ENCODE measurements at places on chromosomes 12 and 14.

DNA sequence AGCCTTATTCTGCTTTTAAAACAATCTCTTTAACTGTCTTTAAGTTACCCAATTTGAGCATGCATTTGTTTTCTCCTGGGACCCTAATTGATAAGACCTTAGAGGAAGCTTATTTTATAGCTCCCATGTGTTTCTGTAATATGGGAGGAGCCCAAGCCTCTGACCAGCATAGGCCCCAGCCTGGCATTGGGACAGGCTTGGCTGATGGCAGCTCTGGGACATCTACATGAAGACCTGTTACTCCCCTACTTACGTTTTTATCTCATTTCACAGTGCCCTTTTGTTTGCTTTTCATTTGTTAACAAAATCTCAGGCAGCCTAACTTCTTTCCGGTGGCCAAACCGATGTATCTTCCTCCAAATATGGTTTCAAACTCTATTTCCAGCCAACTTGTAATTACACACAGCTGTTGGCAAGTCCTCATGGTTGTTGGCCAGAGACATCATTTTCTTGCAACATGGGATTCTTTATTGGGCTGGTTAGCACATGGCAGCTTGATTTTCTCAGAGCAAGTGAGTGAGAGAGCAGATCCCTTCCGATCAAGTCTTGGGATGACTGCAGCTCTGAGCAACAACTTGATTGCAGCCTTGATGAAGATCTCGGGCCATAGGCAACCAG is 1117.5 kb downstream of the AACS start:
- DNase-seq: no peak

- DNase-seq: no peak
Observed at GRCh38 chr14:63717702-63718101, 10.2 kb downstream of the SGPP1 start.

- DNase-seq: no peak
Observed at GRCh38 chr14:23086565-23086964, 8.4 kb downstream of the ACIN1 start.

DNA sequence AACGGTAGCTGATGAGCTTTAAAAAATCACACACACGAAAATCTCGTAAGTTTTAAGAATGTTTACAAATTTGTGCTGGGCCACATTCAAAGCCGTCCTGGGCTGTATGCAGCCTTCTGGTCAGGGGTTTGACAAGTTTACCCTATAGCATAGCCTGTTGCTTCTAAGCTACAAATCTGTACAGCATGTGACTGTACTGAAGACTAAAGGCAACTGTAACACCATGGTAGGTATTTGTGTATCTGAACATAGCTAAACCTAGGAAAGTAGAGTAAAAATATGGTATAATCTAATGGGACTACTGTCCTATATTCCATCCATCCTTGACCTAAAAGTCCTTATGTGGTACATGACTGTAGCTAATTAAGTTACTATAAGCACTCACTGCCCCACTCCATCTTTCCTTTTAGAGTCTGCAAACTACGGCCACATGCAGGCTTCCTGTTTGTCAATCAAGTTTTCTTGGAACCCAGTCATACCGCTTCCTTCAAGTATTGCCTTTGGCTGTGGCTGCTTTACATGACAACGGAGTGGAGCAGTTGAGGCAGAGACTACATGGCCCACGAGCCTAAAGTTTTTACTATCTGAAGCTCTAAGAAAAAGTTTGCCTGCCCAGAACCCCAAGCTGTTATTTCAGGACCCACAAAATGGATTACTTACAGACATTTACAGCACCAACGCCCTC is 18.5 kb downstream of the KRT7 start:
- no peak for DNase-seq

- no peak for DNase-seq
Observed at GRCh38 chr12:65313719-65314317, 35.3 kb downstream of the MSRB3 start.

GRCh38 chr14:101289230-101289690 is 272.0 kb upstream of the DIO3 start:
- no peak for DNase-seq

DNA sequence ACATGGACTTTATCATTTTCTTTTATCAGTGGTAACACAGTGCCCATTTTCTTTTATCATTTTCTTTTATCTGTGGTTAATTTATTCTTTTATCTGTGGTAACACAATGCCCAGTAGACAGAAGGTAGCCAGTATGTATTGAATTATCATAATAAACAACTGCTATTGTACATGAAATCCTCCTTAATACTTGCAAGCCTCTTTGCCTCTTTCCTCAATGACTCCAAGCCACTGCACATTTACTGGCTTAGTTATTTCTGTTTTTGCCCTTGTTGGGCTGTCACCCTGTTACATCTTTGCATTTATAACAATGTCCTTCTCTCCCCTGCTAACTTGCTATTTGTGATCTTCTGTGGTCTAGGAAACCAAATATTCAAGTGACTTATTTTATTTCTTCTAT is 345.0 kb downstream of the ATP23 start:
- no peak for DNase-seq

GRCh38 chr12:69484428-69484827 is 14.2 kb downstream of the FRS2 start:
- no peak for DNase-seq

DNA sequence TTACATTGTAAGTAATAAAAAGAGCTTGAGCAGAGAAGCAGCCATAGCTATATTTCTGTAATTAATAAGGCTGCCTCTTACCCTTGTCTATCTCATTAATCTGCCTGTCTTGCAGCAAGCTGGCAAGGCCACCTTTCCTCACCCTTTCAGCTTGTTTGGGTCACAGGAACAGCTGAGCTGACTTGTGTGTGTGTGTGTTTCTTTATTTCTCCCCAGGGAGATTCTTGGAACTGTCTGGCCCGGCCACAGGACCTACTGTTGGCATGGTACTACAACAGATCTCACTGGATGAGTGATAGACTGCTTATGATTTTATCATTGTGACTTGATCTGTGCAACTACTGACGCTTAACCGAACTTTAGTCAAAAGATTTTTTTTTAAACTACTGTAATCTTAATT is 213.7 kb downstream of the SLC2A13 start:
- DNase-seq: no peak

- DNase-seq: no peak
Observed at GRCh38 chr12:77644915-77645605, 185.6 kb upstream of the NAV3 start.

GRCh38 chr12:40226705-40227104 is 1.9 kb downstream of the LRRK2 start:
- no peak for DNase-seq

GRCh38 chr14:99156814-99157213 is 115.2 kb downstream of the BCL11B start:
- DNase-seq: no peak

- no peak for DNase-seq
Observed at GRCh38 chr12:23684121-23684520, 265.3 kb downstream of the SOX5 start.

DNA sequence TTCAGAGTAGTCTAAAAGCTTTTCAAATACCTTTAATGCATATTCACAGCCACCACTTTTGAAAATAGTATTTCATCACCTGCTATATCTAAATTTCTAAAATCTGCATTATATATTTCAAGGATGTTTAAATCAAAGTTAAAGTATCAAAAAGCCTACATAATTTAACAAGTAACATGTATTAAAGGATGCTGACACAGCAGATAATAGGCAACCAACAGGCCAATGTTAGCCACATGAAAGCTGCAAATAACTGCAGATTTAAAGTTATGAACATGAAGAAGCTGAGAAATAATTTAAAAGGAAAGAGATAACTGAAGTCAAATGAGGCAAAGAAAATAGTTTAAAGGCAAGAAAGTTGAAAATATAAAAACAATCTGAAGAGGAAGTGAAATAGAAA is 39.8 kb upstream of the NELL2 start:
- DNase-seq: no peak

DNA sequence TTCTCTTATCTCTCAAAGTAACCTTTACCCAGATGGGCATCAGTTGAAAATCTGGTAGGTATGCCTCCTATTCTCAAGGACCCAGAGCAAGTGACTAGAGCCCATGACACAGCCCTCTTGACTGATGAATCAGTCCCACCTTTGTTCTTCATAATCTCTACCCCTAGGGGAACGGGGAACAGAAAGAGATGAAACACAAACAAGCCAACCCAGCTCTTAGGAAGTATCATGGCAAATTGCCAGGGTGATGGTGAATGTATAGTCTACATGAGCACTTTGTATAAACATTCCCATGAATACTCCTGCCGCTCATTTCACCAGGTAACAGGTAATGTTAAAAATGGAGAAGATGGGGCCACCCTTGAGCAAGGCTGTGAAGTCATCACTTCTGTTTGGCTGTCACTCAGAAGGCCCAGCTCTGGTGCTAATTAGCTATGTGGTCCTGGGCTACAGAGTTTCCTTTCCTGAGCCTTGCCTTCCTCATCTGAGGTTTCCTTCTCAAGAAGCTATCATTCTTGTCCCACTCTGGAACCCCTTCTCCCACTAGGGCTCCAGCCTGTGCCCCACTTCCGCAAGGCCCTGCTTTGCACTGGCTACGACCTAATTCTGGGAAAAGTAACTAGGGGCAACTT is 161.7 kb downstream of the ANO2 start:
- DNase-seq: no peak

DNA sequence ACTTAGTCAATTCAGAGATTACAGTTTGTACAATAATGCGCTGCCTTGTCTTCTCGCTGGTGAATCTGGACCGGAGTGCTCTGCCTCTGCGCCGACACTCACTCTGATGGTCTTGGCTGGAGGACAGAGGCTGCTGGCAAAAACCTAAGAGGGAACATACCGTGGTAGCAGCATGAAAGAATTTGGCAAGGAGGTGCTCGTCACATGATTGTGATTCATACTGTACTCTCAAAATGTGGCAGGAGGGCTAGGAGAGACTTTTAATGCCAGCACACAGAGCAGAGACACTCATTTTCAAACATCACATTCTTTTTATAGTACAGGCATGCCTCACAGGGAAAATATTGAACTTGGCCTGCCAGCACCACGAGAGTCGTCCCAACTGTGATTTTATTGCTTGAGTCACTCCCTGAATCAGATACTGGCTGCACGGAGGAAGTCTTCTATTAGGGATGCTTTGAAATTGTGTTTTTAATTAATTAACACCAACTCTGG is 67.8 kb downstream of the HMGA2 start:
- no peak for DNase-seq

DNA sequence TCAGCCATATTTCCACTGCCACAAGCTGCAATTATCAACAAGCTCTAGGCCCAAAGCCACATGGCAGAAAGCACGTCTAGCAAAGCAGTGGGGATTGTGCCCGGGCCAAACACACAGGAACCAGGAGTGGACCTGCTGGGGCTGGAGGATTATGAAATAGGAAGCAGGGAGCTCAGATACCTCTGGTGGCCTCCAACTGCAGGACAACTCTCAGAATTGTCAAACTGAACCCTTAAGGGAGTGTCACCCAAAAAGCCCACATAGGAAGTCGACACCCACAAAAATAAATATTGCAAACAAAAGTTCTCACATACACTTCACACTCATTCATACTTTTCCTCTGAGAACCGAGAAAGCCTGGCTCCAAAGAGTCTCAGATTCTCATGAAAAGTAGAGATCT is 26.1 kb downstream of the KCTD10 start:
- DNase-seq: no peak

- no peak for DNase-seq
Observed at GRCh38 chr12:107415071-107415470, 270.5 kb upstream of the PWP1 start.

- no peak for DNase-seq
Observed at GRCh38 chr12:124028555-124028925, 55.5 kb downstream of the ZNF664 start.

DNA sequence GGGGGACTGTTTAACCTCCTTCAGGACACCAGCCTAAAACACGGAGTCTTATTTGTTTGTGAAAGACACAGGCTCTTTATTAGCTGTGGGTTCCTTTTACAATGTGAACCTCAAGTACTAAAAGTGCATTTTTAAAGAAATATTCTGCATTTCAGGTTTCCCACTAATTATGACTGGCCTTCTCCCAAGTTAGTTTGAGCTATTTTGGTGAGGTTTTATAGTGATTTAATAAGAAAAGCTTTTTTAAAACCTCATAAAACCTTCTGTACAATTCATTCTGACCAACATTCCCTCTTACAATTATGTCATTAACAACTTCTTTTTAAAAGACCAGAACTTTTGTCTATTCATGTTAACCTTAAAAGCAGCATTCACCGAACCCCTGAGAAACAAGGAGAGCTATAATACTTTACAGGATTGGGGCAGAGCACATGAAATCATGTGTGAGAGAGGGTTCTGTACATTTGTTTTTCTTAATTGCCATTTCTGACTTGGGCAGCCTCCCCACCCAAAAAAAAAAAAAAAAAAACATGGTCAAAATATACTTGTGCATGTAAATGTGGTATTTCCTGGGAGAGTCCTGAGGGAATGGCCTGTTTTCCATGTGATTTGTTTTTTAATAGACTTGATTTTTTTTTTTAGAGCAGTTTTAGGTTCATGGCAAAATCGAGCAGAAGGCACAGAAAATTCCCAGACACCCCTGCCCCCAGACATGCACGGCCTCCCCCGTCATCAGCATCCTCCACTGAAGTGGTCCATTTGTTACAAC is 169.5 kb downstream of the CHST11 start:
- no peak for DNase-seq

GRCh38 chr12:116692605-116693004 is 45.3 kb downstream of the SPRING1 start:
- DNase-seq: no peak

DNA sequence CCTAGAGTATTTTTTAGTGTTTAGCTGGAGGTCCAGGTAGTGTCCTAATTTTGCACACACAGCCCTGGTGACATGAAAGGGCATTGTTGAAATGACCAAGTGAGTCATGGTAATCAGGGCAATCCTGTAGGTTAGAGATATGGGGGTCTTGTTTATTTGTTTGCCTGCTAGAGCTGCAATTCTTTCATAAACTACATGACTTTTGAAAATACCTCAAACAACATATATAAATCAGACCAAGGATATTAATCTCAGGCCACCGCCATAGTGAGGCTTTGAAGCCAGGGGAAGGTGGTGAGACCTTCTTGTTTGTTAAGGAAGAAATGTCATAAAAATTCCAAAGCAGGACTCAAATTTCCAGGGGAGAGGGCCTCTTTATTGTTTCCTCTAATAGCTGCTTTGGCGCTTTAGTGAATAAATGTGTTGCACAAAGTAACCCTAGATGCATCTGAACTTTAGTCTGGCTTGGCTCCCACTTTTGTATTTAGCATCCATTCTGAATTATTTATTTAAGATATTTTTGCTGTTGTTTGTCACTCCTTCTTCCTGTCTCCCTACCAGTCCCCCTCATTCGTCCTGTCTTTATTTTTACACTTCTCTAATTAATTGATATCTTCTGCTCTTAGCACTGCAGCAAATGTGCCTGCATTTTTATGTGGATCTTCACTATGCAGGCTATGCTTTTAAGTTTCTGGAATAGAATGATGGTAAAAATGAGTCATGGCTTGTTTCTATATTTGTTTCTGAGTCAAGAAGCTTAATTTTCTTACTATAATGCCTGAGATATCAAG is 430.3 kb downstream of the RAD51B start:
- DNase-seq: no peak

DNA sequence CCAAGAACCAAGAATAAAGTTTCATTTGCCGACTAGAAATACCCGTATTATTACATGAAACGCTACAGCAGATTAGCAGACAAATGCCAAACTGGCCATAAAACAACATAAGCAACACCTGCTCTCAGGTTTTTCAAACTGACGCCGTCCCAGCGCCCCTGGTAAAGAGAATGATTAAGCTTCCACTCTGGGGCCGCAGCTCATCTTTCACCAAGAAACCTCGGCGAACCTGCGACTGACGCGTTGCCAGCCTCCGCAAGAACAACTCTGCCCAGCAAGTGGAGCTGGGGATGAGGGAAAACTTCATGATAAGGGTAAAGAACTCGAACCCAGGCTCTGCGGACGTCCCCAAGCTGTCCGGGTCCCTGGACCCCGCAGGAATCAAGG is 530 bp downstream of the ARL1 start:
- DNase-seq: no peak
